Stimulated activated CD4-positive, alpha-beta T cell treated with anti-CD3 and anti-CD28 coated beads, Interleukin-15, amount 100 ng/mL, for 1 hour (primary cell): ENCODE measurements at places on chromosomes 16 and 17.

- no peak for DNase-seq
These were observed 1.8 kb downstream of the EFNB3 start for GRCh38 chr17:7706631-7707354.

DNA sequence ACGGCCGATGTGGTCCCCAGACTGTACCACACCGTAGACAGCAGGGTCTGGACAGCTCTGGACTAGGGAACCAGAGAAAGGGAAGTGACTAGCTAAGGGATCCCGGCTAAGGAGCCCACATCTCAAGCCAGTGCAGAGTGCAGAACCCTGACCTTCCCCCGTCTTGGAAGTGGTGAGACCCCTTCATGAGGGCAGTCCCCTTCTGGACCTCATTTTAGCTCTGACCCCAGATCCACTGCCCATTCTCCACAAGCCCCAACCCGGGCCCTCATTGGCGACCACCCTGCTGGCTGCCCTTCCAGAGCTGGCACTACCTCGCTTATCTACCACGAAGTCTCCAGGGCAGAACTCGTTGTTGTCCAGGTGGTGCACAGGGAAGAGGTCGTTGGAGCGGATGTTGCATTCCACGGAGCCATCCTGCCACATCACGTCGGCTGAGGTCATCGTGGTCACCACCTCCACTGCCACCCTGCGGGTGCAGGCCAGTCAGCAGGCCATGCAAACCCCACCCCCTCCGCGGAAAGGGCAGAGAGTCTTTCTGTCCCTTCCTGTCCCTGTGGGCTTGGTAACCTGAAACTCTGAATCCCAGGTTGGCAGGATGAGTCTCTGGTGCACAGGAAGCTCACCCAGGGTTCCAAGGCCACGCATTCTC is 14.2 kb downstream of the SPHK1 start:
- no peak for DNase-seq

DNA sequence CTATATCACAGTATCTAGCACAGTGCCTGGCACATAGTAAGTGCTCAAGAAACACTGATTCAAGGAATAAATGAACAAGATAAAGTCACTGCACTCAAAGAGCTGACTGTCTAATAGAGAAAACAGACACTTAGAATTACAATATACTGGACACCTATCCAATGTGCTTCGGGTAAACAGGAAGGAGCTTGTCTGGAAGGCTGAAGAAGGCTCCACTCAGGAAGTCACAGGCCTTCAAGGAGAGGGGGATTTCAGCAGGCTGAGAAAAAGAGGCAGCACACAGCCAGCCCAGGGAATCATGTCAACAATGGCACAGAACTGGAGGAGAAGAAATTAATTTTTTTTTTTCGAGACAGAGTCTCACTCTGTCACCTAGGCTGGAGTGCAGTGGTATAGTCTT is 9.7 kb upstream of the IL4R start:
- DNase-seq: no peak

DNA sequence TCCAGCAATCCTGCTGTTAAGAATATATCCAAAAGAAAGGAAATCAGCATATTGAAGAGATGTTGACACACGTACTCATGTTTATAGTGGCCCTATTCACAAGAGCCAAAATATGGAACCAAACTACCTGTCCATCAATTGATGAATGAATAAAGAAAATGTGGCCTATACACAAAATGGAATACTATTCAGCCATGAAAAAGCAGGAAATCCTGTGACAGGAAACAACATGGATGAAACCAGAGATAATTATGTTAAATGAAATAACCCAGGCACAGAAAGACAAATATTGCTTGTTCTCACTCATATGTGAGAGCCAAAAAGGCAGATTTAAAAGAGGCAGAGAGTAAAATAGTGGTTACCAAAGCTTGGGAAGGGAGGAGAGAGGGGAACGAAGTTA is 127.1 kb downstream of the KCNJ2 start:
- no peak for DNase-seq

DNA sequence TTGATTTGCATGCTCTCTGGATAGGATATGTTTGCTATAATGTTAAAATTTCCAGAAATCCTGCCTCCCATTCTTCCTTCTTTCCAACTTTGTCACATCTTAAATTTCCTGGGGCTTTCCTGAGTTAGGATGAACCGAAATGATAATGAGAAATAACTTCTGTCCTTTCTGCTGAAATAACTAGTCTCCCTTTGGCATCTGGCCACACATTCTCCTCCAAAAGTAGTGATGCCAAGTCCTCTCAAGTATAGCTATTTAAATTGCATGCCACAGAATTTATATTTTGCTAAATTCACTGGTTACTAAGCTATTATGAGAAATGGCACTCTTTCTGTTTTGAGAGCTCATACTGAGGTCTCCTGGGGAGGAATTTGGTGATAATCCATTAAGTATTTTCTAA is 30.6 kb downstream of the FAM20A start:
- DNase-seq: no peak

DNA sequence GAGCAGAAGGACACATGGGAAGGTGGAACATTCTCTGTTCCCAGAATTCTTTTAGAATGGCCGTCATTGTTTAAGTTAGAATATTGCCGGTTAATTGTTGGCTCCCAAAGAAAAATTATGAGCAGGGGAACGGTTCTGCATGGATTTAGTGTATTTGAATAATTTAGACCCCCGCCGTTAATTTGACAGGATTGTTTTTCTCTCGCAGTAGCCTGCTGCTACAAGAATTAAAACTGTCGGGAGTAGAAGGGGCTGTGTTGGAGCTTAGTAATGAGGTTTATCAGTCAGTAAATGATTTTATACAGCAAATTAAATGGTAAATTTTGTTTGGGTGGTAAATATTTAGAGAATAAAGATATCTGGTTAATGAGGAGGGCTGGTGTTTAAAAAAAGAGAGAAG is 431.2 kb upstream of the DYNLRB2 start:
- DNase-seq: no peak

DNA sequence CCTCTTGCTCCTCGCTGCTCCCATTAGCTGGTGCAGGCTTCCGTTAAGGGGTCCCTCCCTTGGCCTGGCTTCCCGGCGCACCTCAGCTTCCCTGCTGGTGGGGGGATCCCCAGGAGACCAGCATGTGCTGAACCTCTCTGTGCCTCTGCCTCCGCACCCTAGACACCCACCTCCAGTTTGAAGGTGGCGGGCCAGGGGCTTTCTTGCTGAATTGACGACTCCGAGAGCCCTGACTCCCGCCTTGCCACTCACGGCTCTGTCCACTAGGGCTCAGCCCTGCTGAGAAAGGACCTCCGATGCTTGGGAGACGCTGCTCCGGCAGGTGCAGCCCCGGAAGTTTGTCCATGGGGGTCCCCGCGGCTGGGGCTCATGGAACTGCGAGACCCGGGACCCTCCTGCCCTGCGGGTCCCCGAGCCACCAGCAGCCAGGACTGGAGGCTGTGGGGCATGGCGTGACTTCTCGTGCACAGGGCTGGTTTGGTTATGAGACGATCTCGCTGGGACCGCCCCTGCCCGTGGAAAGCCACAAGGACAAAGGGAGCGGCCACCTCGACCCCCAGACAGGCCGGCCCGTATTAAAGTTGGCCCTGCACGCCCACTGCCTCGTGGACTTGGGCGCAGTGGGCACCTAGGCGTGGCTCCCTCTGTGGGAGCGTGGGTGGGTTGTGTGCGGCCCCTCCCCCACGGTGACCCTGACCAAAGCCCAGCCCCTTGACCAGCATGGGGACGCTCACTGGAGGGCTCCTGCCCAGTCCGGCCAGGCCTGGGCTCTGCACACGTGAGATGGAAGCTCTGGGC is 8.1 kb downstream of the CHMP6 start:
- DNase-seq: no peak

DNA sequence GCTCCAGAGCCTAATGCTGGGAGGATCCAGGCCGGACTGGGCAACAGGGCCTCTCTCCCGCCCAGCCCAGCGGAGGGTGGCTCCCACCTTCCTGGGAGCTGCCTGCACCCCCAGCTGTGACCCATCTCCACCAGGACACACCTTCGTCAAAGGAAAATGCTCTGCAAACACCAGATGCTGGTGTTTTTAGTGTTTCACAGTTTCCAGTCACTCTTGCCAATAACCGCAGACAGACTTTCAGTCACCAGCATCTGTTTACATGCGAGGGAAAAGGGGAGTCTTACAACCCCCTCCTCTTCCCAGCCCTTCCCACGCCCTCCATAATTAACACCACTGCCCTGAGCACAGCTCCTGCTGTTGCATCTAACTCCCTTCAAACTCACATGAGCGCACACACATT is 25.3 kb downstream of the KLHDC4 start:
- no peak for DNase-seq

DNA sequence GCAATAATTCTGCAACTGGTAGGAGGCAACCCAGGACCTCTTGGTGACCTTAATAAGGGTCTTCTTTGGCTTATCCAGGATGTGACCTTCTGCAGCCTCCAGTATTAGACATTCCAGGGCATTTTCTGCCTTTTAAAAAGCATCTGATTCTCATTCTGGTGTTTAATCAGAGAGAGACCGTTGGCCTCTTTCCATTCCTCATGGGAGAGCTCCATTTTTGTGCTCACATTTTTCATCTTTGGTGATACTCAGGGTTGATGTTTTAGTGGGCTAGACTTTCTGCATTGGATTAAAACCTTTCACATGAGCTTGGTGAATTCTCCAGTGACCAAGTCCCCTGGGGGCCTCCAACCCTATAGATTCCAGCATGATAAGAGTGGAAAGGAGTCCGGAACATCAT is 150.2 kb upstream of the CACNG5 start:
- no peak for DNase-seq

DNA sequence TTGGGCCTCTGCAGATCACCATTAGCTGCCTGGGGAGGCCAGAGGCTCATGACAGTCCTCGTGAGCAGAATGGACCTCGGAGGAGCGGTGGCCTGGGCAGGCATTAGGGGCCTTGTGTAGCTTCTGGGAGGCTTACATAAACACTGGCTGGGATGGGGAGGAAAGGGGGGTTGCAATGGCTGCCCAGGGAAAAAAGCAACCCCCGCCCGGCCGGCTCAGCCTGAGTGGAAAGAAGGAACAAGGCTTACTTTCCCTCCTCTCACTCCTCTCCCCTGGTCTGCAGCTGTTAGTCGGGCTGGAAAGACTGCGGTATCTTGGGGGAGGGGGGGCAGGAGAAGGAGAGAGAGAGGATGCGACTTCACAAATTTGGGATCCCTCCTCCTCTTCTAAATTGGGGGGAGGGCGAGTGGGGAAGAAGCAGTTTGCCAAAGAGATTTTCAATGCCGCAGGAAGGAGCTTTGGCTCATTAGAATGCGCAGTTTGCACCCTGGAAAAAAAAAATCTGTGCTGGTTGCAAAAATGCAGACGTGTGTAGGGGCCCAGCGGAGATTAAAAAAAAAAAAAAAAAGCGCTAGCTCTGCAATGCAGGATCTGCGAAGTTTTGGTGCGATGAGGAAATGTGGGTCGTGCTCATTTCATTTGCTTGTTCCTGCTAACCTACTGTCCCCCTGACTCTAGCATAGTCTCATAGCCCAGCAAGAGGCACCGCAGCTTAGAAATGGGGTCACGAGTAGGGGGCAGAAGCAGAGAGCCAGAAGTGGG is 6.6 kb upstream of the NR1D1 start:
- DNase-seq: no peak

DNA sequence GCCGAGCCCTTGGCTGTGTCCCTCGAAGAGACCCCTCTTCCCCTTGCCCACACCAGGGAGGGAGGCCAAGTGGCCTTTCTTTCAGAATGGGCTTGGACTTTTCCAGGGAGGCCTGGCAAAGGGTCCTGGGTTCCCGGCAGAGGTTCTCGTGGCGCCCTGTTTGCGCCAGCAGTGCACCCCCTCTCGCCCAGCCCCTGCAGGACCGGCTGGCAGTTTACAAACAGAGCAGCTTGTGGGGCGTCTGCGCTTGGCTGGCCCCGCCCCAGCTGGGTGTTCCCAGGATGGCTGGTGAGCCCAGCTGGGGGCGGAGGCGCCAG is 137.8 kb upstream of the CIBAR2 start:
- DNase-seq: no peak

GRCh38 chr16:82796047-82796446 is 169.3 kb downstream of the CDH13 start:
- DNase-seq: no peak

- DNase-seq: no peak
These were observed 7.4 kb downstream of the LASP1 start for GRCh38 chr17:38877130-38877851.

DNA sequence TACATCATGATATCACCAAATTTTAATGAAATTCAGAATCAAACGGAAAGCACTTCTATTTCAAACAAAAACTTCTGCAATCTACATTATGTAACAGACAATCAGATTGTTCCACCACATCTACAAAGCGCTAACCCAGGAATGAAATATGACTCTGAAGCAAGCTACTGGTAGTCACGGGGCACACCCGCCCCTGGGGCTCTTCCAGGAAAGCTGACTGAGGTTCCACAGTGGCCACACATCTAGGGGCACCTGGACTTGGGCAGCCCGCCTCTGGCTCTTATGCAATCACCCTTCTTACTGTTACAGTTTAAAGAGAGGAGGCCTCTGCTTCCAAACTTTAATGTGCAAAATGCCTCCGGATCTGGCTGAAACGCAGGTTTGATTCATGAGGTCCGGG is 27.5 kb downstream of the ZCCHC14 start:
- no peak for DNase-seq

DNA sequence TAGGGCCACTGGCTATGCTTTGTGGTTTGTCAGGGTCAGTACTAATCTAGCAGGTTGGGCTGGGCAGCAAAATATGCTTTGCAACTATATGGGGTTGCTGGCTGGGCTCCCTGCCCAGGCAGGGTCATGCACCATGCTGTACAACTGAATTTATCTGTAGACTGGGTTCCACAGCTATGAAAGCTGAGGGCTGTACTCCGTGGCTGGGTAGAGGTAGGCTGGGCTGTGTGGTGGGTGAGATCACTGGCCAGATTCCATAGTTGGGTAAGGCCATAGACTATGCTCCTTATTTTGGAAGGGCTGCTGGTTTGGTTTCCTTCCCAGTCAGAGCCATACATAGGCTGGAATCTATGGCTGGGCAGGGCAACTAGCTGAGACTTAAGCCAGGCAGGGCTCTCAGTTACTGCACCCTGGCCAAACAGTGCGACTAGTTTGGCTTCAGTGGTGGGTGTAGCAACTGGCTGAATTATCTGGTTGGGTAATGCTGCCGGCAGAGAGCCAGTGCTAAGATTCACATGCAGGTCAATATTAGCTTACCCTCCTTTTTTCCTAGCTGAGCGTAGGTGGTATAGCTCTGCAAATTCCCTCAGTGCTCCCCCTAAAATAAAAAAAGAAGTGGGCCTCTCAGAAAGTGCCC is 769.1 kb upstream of the CDH8 start:
- no peak for DNase-seq

- no peak for DNase-seq
These were observed 2.8 kb downstream of the SLC13A2 start for GRCh38 chr17:28476076-28476865.

DNA sequence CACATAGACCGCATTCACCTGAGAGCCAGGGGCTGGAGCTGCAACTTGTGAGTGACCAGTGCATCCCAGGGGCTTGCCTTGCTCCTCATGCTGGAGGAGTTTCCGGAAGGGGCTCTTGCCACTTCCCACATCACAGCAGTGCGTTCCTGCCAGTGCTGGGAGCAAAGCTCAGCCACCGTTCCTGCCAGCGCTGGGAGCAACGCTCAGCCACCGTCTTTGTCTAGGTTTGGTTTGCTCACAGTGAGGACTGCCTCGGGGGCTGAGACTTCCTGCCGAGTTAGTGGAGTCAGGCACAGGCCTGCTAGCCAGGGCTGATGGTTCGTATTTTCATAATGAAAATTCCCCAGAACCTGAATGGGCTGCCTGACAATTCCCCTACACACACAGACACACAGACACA is 5.4 kb upstream of the CHRNE start:
- no peak for DNase-seq
